Smooth muscle cell of the umbilical artery (primary cell): ENCODE measurements at places on chromosomes 1 and 21. TPM values are rescaled to one million over a fixed set of nuclear protein-coding genes. Genes with fewer than 3 reads are reported as not detected.

MYOG gene
- total RNA-seq, result not detected in 2 replicates

FCMR gene
- total RNA-seq, result not detected in 2 replicates

APOBEC4 gene
- total RNA-seq, result not detected in 2 replicates

SLC22A15 gene
- 4.5 and 7.7 TPM in 2 replicates for total RNA-seq

OR6N1 gene
- not detected in 2 replicates for total RNA-seq

NPPB gene
- 12.8 and 19.7 TPM in 2 replicates for total RNA-seq

MYCL gene
- 1.3 and 2.1 TPM in 2 replicates for total RNA-seq

RNU1-3 gene
- total RNA-seq, result under 0.01 TPM in 2 replicates
